ENCODE measurements at places on chromosomes 12 and 14.

DNA sequence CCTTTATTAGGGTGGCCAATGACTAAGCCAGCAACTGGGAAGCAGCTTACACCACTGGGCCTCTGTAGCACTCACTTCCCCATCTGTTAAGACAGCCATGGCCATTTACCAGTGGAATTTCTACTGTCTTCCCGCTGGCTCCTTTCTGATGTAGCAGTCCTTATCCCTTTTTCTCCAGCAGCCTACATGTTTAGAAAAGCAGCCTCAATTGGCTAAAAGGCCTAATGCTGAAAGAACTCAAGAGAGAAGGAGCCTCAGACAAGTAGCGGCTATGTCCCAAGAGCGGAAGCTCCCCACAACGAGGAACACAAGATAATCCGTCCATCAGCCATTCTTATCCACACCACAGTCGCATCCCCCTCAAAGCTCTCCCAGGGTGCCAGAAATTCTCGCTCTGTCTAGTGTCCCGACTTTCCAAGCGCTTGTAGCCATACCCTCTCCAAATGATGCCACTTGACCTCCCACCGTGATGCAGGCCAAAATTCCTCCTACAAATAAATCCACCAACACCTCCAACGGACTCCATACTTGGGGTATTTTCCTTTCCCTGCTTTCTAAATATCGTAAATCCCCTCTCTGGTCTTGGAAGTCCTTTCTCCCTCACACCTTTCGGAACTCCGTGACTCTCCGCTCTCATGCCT lies 624 bp downstream of the M6PR start:
- DNase-seq = no peak

GRCh38 chr12:50612882-50613281 lies 108.1 kb downstream of the DIP2B start:
- no peak for DNase-seq

- DNase-seq = no peak
Measured at GRCh38 chr12:28872654-28873268, 276.3 kb upstream of the FAR2 start.

DNA sequence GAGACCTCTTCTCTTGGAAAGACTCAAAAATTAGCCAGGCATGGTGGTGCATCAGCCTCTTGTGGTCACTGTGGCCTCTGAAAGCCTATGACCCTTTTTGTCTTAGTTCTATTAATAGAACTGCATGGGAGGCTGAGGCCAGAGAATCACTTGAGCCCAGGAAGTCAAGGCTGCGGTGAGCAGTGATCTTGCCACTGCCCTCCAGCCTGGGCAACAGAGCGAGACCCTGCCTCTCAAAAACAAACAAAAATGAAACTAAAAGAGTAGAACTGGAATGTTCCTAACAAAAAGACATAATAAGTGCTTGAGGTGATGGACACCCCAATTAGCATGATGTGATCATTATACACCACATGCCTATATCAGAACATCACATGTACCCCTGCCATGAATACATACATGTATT lies 197.0 kb upstream of the EEA1 start:
- no peak for DNase-seq

DNA sequence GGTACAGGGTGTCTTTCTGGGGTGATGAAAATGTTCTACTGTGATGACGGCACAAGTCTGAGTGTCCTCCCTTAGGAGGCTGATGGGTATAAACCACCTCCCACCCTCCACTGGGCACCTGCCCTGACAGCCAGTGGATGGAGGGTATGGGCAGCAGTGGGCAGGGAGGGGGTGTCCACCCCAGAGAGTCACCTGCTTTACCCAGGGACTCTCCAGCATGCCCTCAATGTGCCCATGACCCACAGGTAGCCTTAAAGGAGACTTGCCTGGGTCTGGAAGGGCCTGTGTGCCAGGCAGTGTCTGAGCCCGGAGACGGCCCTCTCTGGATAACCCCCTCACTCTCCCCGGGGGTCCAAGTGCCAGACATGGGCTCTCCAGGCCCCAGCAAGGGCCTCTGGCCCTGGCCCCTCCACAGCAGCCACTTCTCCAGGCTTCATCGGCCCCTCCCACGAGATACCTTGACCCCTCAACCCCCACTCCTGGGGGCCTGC lies 38.8 kb downstream of the CCNK start:
- DNase-seq = no peak

DNA sequence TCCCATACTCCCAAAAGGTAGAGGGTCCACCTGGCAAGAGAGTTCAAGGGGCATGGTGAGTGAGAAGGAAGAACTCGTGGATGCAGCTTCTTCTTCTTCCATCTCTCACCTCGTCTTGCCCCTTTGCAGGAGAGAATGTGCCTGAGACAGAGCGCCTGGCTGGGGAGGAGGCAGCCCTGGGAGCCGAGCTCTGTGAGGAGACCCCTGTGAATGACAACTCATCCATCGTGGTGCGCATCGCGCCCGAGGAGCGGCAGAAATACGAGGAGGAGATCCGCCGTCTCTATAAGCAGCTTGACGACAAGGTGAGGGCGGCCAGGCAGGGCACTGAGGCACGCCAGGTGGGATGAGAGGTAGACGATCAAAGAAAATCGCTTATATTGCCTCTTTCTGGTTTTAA lies 20.0 kb downstream of the KIF5A start:
- DNase-seq = no peak

- no peak for DNase-seq
Measured at GRCh38 chr14:32939254-32940065, 781 bp downstream of the NPAS3 start.

- no peak for DNase-seq
Measured at GRCh38 chr12:49543914-49544815, 5.3 kb downstream of the KCNH3 start.

GRCh38 chr12:6752167-6752920 lies 597 bp downstream of the MLF2 start:
- DNase-seq = no peak

- no peak for DNase-seq
Measured at GRCh38 chr12:119791453-119791852, 85.7 kb downstream of the CIT start.

DNA sequence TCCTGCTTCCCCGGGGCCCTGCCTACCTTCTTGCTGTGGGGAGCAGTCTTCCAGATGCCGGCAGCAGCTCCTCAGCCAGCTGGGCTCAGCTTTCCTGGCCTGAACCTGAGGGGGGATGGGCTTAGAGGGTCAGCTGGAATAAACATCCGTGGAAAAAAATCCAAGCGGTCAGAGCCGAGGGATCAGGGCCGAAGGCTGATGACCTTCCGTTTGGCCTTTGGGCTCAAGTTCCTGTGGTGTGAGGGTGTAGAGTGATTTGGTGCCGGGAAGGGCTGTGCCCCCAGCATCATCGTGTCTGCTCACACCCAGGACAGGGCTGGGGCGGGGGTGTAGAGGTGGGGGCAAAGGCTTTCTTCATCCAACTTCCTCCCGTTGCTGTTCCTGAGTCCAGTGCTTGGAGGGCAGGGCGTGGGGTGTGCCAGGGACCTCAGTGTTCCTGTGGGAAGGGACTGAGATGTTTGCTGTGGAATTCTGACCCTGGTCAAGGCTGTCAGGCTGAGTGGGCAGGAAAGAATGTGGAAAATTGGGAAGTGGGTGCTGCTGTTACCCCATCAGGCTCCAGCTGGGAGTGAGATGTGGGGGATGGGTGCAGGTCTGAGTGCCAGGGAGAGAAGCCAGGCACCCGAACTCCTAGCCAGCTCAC lies 2.6 kb downstream of the SMIM41 start:
- DNase-seq = no peak

DNA sequence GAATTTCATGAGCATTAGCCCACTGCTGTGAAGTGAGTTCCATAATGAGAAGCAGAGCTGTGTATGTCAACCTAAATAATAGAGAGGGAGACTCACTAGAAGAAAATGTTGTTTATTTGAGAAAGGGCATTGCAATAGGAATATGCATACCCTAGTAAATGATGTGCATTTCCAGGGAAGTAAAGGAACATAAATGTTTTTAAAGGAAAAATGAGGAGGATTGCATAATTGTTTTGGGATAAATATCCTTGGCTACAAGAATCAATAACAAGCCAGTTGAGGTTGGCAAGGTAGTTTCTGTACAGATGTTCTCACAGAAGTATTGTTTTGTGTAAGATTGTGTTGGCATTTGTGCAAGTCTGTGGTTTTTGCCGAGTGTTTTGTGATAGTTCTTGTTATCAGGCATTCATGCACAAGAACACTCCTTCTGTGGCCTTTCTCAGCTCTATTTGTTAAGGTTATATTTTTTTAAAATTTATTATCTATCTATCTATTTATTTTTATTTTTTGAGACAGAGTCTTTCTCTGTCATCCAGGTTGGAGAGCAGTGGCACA lies 47.1 kb downstream of the EMP1 start:
- DNase-seq = no peak

DNA sequence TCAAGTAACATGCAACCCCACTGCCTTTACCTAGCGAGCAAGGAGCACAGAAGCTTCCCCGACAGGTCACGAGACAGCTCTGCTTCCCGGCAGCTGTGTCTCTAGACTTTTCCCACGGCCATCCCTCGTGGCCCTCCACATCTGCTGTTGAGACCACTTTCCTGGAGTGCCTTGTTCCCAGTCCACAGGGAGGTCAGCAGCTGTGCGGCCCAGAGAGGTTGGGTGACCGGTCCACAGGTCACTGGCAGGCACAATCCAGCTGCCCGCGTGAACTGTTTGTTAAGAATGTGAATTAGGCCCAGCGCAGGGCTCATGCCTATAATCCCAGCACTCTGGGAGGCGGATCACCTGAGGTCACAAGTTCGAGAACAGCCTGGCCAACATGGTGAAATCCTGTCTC lies 71.5 kb downstream of the SCARB1 start:
- DNase-seq = no peak

DNA sequence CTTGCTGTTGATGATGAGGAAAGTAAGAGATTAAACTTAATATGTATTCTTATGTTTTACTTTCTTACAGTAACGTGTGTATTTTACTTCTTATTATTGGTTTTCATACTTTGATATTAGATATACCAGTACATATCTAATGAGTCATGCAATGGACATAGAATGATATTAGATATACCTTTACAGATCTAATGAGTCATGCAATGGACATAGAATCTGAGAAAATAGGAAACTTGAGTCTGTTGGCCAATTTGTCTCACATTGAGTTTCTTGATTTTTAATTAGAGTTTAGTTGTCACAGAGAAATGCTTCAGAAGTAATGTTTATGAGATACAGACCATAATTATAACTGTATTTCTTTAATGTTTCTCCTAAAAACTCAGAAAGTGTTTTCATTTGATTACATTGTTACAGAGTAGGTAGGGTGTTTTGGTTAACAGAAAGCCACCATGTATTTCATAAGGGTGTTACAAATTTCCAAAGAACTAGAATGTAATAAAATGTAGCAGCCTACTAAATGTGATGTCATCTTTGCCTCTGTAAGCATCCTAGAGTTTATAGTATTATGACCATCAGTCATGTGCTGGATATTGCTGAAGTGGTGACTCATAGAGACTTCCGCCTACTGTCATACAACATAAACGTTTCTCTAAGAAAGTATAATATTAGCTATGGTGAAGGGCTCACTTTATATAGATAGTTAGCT lies 3.0 kb downstream of the GAS2L3 start:
- DNase-seq = no peak

DNA sequence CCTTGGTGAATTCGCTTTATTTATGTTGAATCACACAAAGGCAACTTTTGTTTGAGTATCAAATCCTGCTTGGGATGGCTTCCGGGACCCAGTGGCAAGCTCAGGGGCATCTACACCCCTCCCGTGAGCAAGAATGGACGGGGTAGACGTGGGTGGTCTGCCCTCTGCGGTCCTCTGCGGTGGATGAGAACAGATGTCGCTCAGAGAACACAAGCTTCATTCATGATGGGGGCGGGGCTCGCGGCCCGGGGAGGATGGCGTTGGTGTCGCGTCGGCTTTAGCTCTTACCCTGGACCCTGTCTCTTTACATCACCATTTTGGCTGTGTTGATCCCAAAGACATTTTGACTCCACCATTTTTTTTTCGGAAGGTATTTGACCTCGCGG lies 158.5 kb upstream of the RTL1 start:
- DNase-seq = no peak

DNA sequence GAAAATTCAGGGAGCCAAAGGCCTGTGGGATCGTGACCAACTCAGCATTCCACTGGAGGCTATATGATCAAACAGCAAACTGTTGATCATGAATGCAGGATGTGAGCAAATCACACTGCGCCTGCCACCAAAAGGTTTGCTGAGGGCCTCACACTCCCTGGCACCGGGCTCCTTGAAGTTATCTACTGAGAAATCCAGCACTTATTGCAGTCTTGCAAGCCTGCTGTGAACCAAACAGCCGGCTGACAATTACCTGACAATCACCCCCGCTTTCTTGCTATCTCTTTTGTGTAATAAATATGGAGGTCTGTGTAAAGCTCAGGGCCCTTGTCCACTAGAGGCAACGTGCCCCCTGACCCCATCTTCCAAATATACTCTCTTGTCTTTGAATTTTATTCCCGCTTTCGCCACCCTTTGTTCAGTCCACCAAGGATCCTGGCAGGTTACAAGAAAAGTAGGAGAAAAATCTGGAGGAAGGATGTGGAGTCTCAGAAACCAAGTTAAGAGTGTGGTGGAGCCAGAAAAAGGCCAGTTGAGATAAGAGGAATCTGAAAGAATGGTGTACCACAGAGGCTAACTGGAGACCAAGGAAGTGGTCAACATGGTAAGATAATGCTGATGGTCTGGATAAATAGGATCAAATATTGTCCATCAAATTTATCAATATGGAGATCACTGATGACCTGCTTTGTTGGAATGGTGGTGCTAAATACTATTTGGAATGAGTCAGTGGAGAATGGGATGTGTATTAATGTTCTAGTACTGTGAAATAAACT lies 229.2 kb downstream of the ALX1 start:
- no peak for DNase-seq

DNA sequence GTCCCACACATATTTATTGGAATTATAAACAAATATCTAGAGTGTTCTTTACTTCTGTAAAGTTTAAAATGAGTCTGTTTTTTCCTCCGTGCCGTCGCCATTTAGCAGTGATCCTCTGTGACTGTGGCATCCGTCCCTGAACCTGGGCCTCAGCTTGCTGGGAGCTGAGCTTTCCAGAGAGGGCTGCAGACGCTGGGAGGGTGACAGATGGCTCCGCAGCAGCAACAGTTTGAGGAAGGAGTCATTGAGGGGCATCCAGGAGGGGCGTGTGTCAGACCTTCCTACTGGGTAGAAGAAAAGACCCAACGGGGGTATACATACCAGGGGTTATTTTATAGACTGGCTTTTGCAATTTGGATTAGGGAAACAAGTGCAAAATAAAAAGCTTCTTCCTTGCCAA lies 47.9 kb downstream of the NEUROD4 start:
- no peak for DNase-seq

DNA sequence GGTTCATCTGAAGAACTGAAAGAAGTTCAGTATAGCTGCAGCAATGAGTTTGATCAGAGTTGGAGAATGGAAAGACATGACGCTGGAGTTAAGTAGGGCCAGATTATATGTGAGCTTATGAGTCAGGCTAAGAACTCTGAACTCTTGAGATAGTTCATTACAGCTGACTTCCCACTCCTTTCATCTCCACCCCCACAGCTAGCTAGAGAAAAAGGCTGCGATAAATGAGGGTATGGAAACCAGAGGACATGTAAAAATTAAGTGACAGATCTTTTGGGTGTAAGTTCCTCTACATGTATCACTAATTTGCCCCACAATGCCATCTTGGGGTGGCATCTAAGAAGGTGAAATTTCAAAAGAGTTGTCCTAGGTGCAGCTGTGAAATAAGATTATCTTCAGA lies 28.6 kb downstream of the PYM1 start:
- no peak for DNase-seq

All from activated CD4-positive, CD25-positive, alpha-beta regulatory T cell (primary cell).